ENCODE measurements at places on chromosomes 2 and 18.

DNA sequence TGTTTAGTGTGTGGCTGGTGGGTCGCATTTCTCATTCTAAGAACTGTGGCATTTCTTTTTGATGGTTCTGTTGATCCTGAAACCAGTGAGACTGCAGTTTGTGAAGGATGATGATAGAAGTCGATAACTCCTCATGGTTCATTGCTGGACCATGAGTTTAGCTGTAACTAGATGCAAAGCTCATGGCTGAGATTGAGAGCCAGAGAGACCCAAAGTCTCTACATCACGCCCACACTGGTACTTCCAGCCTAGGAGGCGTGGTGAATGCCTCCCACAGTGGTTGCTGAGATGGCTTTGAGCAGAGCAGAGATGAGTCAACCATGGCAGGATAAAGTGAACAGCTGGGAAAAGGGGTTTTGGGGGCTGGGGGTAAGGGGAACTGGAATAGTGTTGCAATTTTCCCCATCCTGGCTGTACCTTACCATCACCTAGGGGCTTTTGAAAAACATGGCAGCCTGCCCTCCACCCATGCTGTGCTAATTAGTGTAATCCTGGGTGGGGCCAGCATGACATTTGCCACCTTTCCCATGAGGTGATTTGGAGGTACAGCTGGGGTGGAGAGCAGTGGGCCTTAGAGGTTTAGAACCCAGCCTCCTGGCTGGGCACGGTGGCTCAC, 24.1 kb downstream of the INPP4A start:
- peak; percentile 63 for DNase-seq

- no peak for DNase-seq
Measured at GRCh38 chr2:215617060-215617824, 181.4 kb upstream of the FN1 start.

DNA sequence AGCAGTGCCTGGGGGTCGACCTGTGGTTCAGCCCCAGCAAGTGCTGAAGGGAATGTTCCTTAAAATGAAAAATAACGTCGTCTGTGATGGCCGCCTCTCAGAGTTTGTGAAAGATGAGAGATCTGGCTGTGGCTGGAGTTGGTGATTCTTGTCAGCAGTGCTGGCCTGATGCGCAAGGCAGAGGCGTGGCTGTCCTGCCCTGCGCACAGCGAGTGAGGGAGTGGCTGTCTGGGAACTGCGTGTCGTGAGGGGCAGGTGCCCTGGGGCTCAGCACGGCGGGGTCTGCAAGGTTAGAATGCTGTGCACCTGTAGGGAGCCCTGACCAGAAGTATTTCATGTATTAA, 8.8 kb downstream of the NFATC1 start:
- no peak for DNase-seq

DNA sequence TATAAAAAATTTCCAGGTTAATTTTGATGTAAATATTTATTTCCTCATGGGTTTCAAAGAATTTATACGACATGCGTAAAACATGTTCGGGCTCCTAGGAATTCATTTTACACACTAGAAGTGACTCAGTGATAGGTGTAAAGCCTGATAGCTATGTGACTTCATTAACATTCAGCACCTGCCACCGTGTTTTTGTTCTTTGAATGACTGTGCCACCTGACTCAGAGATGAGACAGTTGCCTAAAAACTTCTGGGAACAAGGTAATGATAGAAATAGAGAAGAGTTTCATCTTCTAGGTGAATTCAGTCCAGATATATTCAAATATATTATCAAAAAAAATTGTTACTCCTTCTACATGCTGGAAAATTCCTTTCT, 10.0 kb downstream of the IL1R2 start:
- DNase-seq, result no peak

DNA sequence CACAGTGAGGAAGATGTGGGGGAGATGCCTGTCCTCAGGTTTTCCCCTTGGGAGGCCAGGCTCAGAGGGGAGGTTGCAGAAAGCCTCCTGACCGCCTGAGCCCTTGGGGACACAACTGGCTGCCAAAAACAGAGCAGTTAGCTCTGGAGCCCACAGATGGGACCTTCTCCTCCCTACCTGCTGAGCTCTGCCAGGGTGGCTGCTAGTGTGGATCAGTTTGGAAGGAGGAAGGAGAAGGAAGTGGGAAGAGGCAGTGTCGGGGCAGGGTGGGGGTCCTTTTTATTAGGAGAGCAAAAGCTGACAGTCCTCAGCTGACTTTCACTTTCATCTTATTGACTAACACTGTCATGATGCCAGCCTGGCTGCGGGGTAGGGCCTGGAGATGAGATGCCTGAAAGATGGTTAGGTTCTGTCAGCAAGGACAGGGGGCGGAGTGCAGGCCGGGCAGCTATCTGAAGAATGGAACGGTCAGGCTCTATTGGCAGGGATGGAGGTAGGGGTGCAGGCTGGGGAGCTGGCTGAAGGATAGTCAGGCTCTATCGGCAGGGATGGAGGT, 188.5 kb upstream of the HDAC4 start:
- DNase-seq, result peak; percentile 40

All from inflammatory macrophage treated with lipopolysaccharide for 4 hours (primary cell).